Fibroblast of lung (primary cell): ENCODE measurements at places on chromosomes 2 and 18. TPM values are rescaled to one million over a fixed set of nuclear protein-coding genes. Genes with fewer than 3 reads are reported as not detected.
A peak's percentile ranks its signal among the peaks of the same experiment; 100 is the strongest.

The DAW1 gene
- total RNA-seq = not detected in 2 replicates

The G6PC2 gene
- total RNA-seq = not detected in 2 replicates

The CD8A gene
- not detected in 2 replicates for total RNA-seq

The CD207 gene
- not detected in 2 replicates for total RNA-seq

The PROC gene
- total RNA-seq = not detected in 2 replicates

The GNAL gene
- 0.50 and 0.77 TPM in 2 replicates for total RNA-seq

The GPR45 gene
- total RNA-seq = not detected in 2 replicates

The EML4 gene
- total RNA-seq = 30.8 and 49.5 TPM in 2 replicates

The NEURL3 gene
- not detected in 2 replicates for total RNA-seq

DNA sequence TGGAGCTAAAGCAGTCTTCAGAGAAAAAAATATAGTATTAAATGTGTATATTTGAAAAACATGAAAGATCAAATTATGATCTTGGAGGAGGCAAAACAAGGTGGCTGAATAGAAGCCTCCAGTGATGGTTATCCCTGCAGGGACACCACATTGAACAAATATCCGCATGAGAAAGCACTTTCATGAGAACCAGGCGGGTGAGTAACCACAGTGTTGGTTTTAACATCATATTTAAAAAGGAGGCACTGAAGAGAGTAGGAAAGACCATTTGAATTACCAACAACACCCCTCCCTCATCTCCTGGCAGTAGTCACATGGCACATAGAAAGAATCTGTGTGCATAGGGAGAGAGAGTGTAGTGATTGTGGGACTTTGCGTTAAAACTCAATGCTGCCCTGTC, 759.6 kb upstream of the NRXN1 start:
- no peak for DNase-seq
- H3K4me3 ChIP-seq = no peak overlapping the region
- no peaks in the 10 kb centered on the region for H3K27me3 ChIP-seq
- H3K27ac ChIP-seq = no peak overlapping the region
- H3K36me3 ChIP-seq = no peaks in the 10 kb centered on the region
- H3K4me1 ChIP-seq = no peaks in the 10 kb centered on the region

- peak overlapping the region; percentile 71 for H3K27ac ChIP-seq
- peak overlapping the region; percentile 23 for H3K4me3 ChIP-seq
- no peaks in the 10 kb centered on the region for H3K27me3 ChIP-seq
- H3K4me1 ChIP-seq = peaks cover 5% of the 10 kb centered on the region
Measured at GRCh38 chr2:241609859-241610793, 26.8 kb downstream of the THAP4 start.

DNA sequence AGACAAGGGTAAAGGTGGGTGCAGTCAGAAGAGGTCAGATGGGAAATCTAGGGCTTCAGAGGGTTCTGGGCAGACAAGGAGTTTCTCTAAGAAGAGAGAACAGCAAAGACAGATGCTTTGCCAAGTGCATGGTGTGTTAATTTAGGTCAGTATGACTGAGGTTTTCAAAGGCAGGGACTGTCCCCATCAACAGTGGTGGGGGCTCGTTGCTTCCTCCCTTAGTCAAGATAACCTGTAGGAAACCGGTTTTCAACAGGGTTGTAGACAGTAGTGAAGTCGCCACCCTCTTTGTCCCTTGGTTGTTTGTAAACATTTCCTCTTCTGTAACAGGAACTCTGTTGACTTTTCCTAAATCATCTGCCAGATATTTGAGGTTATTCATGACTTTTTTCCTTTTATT, 11.6 kb downstream of the RAB12 start:
- H3K27ac ChIP-seq = no peak overlapping the region
- H3K4me3 ChIP-seq = no peak overlapping the region
- DNase-seq = no peak
- H3K36me3 ChIP-seq = peaks cover 2% of the 10 kb centered on the region
- peaks cover 3% of the 10 kb centered on the region for H3K4me1 ChIP-seq

GRCh38 chr18:58169472-58169871, 125.4 kb downstream of the NEDD4L start:
- H3K4me3 ChIP-seq = no peak overlapping the region
- no peaks in the 10 kb centered on the region for H3K36me3 ChIP-seq
- no peak overlapping the region for H3K27ac ChIP-seq
- H3K4me1 ChIP-seq = no peaks in the 10 kb centered on the region
- peaks cover 3% of the 10 kb centered on the region for H3K27me3 ChIP-seq
- DNase-seq = no peak

GRCh38 chr2:102342888-102343287, 12.7 kb upstream of the IL18R1 start:
- no peaks in the 10 kb centered on the region for H3K4me1 ChIP-seq
- H3K27ac ChIP-seq = no peak overlapping the region
- H3K27me3 ChIP-seq = peaks cover 9% of the 10 kb centered on the region
- no peaks in the 10 kb centered on the region for H3K36me3 ChIP-seq

DNA sequence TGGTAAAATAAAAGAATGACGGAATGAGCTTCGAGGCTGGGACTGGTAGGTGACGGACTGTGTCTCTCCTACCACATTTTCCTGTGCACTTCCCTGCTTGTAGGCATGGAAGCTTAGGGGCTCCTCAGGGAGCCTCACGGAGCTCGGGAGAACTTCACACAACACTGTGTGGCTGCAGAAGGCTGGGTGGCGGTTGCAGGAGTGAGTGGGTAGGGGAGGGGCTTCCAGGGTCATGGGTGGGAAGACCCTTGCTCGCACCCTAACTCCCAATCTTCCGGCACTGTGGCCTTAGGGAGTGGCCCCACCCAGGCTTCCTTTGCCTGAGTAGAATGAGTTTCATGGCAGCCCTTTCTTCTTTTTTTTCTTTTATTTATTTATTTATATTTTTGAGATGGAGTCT, 128.6 kb downstream of the INHBB start:
- peaks cover 13% of the 10 kb centered on the region for H3K4me1 ChIP-seq
- DNase-seq = no peak
- no peaks in the 10 kb centered on the region for H3K27me3 ChIP-seq
- no peaks in the 10 kb centered on the region for H3K36me3 ChIP-seq

- no peak overlapping the region for H3K4me3 ChIP-seq
- no peaks in the 10 kb centered on the region for H3K36me3 ChIP-seq
- peaks cover 17% of the 10 kb centered on the region for H3K4me1 ChIP-seq
- no peaks in the 10 kb centered on the region for H3K27me3 ChIP-seq
- H3K27ac ChIP-seq = peak overlapping the region; percentile 63
Measured at GRCh38 chr2:216316743-216317142, 55.5 kb downstream of the MARCHF4 start.

DNA sequence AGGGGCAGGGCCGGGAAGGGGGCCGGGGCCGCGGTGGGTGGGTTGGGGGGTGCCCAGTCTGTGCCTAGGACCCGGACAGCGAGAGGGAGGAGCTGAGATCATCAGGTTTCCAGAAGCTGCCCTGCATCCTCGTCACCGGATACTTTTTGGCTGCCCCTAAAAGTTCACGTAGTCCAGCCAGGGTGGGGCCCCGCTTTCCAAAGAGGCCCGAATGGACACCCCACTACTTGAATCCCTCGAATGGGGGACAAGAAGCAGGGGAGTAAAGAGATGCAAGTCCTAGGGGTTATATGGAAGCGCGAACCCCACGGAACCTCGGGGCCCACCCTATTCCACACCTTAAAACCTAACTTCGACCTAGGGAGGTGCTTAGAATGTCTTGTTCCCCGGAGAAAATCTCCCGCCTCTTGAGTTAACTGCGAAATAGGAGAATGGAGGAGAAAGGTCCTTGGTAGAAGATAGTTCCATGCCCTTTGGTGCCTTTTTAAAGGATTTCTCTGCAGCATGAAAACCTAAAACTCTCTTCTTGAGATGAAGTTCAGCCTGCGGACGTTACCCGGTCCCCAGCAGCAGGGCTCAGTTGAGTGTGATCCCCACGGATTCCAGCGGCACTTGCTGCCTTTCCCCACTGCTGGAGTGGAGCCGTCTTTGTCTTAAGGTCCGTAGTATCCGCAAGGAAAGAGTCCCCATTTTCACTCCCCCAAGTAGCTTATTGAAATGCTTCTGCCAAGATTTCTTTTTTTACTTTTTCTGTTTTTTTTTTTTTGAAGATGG, 2.1 kb upstream of the RNF152 start:
- no peaks in the 10 kb centered on the region for H3K27me3 ChIP-seq
- H3K4me1 ChIP-seq = peaks cover 9% of the 10 kb centered on the region
- no peaks in the 10 kb centered on the region for H3K36me3 ChIP-seq
- H3K27ac ChIP-seq = no peak overlapping the region
- no peak for DNase-seq
- H3K4me3 ChIP-seq = peak overlapping the region; percentile 90

DNA sequence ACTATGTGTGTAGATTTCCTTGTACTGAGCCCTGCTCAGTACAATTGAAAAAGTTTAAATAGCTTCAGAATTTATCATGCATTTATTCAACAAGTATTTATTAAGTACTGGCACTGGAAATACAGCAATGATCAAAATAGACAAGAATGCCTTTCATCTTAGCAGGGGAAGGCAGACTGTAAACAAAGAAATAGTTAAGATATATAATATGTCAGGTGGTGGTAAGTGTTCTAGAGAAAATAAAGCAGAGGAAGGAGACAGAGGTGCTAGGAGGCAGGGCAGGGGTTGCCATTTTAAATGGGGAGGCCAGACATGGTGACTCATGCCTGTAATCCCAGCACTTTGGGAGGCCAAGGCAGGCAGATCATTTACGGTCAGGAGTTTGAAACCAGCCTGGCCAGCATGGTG, 13.6 kb upstream of the LIPG start:
- no peaks in the 10 kb centered on the region for H3K4me1 ChIP-seq
- no peaks in the 10 kb centered on the region for H3K27me3 ChIP-seq
- no peak overlapping the region for H3K4me3 ChIP-seq

- DNase-seq = peak; percentile 87
- H3K4me3 ChIP-seq = no peak overlapping the region
- no peaks in the 10 kb centered on the region for H3K4me1 ChIP-seq
- no peaks in the 10 kb centered on the region for H3K27me3 ChIP-seq
Measured at GRCh38 chr2:178282075-178282815, 87.9 kb downstream of the OSBPL6 start.

- no peak for DNase-seq
- H3K4me1 ChIP-seq = peaks cover 3% of the 10 kb centered on the region
- no peak overlapping the region for H3K27ac ChIP-seq
Measured at GRCh38 chr2:100959225-100959880, 42.7 kb upstream of the RPL31 start.

DNA sequence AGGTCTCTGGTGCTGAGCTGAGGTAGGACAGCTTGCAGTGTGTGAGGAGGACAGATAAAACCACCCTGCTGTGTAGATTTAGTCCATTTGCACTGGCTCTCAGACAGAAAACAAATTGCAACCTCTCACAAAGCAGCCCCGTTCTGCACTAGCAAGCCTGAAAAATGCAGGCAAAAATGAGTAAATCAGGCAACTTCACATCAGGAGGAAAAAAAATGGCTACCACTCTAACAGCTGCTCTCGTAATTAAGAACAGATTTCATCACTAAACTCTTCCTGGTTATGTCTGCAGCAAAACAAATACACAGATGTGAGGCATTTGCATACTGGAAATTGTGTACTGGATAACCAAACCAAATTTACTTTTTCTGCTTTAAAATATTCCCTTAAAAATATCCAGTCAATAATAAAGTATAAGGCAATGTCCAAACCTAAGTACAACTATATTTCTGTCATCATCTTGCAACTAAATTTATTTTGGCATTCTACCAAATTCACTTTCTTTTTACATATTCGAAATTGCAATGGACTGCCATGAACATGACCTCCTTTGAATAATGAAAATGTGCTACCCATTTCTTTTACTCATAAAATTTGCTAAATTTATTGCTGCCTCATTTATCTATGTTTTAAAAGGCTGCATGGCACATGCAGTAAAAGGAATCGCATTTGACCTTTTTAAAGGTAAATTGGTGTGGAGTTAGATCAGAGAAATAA, 157.4 kb downstream of the AFF3 start:
- H3K4me1 ChIP-seq = peaks cover 3% of the 10 kb centered on the region
- no peak overlapping the region for H3K4me3 ChIP-seq
- H3K36me3 ChIP-seq = no peaks in the 10 kb centered on the region
- no peaks in the 10 kb centered on the region for H3K27me3 ChIP-seq
- no peak overlapping the region for H3K27ac ChIP-seq
- peak; percentile 81 for DNase-seq

DNA sequence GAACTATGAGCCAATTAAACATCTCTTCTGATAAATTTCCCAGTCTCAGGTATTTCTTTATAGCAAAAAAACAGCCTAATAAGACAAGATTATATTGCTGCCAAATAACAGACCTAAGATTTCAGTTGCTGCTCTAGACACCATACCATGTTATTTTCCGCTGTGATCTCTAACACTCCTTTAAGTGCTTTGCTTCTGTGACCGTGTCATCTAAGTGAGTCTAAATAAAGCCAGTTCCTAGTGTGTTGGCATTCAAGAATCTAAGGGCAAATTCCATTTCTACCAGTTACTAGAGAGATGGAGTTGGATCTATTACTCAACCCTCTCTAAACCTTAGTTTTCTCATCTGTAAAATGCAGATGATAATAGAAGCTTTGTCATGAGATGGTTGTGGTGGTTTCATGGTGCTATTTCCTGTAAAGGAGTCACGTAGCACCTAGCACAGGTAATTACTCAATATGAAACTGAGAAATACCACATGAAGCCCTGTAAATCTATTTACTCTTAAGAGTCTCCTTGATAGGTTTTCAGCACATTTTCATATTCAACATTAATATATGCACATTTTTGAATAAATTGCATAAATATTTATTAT, 40.5 kb downstream of the SPHKAP start:
- H3K4me1 ChIP-seq = no peaks in the 10 kb centered on the region
- H3K27me3 ChIP-seq = no peaks in the 10 kb centered on the region
- no peak overlapping the region for H3K27ac ChIP-seq

DNA sequence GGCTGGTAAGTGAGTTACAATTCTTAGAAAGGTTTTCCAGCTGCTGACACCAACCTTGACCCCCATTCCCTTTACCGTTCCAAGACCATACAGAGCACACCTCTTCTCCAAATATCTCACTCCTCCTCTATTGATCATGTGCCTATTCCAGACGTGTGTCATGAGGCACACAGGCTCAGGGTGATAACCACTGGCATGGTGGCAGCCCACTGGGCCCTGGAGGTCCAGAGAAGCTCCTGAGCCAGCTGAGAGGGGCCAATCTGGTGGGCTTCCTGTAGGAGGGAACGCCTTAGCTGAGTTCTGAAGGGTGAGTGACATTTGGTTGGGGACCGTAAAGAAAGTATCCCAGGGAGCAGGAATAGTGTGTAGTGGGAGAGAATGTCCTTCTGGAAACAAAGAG, 28.3 kb downstream of the ZAP70 start:
- no peak overlapping the region for H3K27ac ChIP-seq
- no peaks in the 10 kb centered on the region for H3K36me3 ChIP-seq
- no peak for DNase-seq
- H3K4me3 ChIP-seq = no peak overlapping the region

DNA sequence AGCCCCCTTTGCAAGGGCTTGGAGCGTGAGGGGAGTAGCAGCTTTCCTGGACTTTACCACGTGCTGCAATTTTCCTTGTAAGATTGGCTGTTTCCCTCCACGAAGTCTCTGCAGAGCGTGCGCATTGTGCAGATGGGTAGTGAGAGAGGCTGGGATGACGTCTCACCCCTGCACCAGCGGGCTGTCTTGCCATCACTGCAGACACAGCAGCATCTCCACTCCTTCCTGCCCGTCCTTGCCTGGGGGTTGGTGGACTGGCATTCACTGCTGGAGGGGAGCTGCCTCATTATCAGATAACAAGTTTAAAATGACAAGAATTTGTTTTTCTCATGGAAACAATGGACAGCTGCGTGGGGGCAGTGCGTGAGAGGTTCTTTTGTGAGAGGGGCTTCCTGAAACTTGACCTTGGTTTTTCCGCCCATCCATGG, 45.3 kb upstream of the HS6ST1 start:
- DNase-seq = no peak
- H3K4me1 ChIP-seq = peaks cover 6% of the 10 kb centered on the region
- H3K36me3 ChIP-seq = no peaks in the 10 kb centered on the region
- H3K27me3 ChIP-seq = no peaks in the 10 kb centered on the region
